A549 treated with RU486 at 1 μM for 4 hours (cell line): ENCODE measurements at places on chromosomes 7 and 10. TPM values are rescaled to one million over a fixed set of nuclear protein-coding genes. Genes with fewer than 3 reads are reported as not detected.

PRXL2A gene
- 40.7 to 49.9 TPM (median 45.7 TPM) in 5 replicates for total RNA-seq

KEL gene
- total RNA-seq, result not detected in 5 replicates

HHEX gene
- 12.5 to 16.8 TPM (median 15.9 TPM) in 5 replicates for total RNA-seq

BLNK gene
- total RNA-seq, result not detected in 5 replicates

HPSE2 gene
- not detected in 5 replicates for total RNA-seq

TDRD1 gene
- not detected in 5 replicates for total RNA-seq

NUP205 gene
- 44.1 to 51.5 TPM (median 49.8 TPM) in 5 replicates for total RNA-seq

BNIP3 gene
- 42.0 to 46.7 TPM (median 44.3 TPM) in 5 replicates for total RNA-seq

ARF5 gene
- 156 to 204 TPM (median 163 TPM) in 5 replicates for total RNA-seq

MALRD1 gene
- total RNA-seq, result not detected in 5 replicates

LIPA gene
- 36.2 to 54.7 TPM (median 47.8 TPM) in 5 replicates for total RNA-seq

IDI1 gene
- total RNA-seq, result 17.0 to 33.5 TPM (median 27.9 TPM) in 5 replicates

CPN1 gene
- 0.18 to 0.43 TPM (median 0.39 TPM) in 5 replicates for total RNA-seq

ANKRD30A gene
- total RNA-seq, result 0.29 to 1.1 TPM (median 0.88 TPM) in 5 replicates

HOXA9 gene
- 0.49 to 0.76 TPM (median 0.58 TPM) in 5 replicates for total RNA-seq

MGAM2 gene
- 0.02 TPM in 1 of 5 replicates, not detected in the others for total RNA-seq

TBXAS1 gene
- total RNA-seq, result 9.6 to 12.9 TPM (median 11.4 TPM) in 5 replicates

NCF1 gene
- total RNA-seq, result 0.08 to 0.17 TPM (median 0.15 TPM) in 3 of 5 replicates, not detected in the others

PDE1C gene
- 3.7 to 5.5 TPM (median 4.7 TPM) in 5 replicates for total RNA-seq

CFAP58 gene
- 0.05 to 0.30 TPM (median 0.09 TPM) in 4 of 5 replicates, not detected in the other for total RNA-seq

ENO4 gene
- 0.15 to 0.31 TPM (median 0.22 TPM) in 5 replicates for total RNA-seq

CLDN4 gene
- 4.2 to 7.1 TPM (median 5.1 TPM) in 5 replicates for total RNA-seq

PAPOLB gene
- not detected in 5 replicates for total RNA-seq

DPP6 gene
- total RNA-seq, result not detected in 5 replicates

NOS3 gene
- total RNA-seq, result 0.15 to 0.55 TPM (median 0.49 TPM) in 5 replicates

FHIP2A gene
- total RNA-seq, result 5.8 to 9.8 TPM (median 9.5 TPM) in 5 replicates

PTPRE gene
- total RNA-seq, result 2.3 to 4.1 TPM (median 3.4 TPM) in 5 replicates

ITIH2 gene
- 0.08 to 0.36 TPM (median 0.27 TPM) in 5 replicates for total RNA-seq

CALHM3 gene
- 0.35 to 0.53 TPM (median 0.41 TPM) in 5 replicates for total RNA-seq

C10orf105 gene
- total RNA-seq, result not detected in 5 replicates

RADIL gene
- 0.98 to 2.7 TPM (median 1.9 TPM) in 5 replicates for total RNA-seq

ADARB2 gene
- total RNA-seq, result not detected in 5 replicates

RBM20 gene
- total RNA-seq, result 1.4 to 1.8 TPM (median 1.6 TPM) in 5 replicates

INMT gene
- total RNA-seq, result not detected in 5 replicates

OR2A5 gene
- not detected in 5 replicates for total RNA-seq
